Lung (tissue), 17 donors: ENCODE measurements at places on chromosomes 6 and 20. TPM values are rescaled to one million over a fixed set of nuclear protein-coding genes. Genes with fewer than 3 reads are reported as not detected.

DNA sequence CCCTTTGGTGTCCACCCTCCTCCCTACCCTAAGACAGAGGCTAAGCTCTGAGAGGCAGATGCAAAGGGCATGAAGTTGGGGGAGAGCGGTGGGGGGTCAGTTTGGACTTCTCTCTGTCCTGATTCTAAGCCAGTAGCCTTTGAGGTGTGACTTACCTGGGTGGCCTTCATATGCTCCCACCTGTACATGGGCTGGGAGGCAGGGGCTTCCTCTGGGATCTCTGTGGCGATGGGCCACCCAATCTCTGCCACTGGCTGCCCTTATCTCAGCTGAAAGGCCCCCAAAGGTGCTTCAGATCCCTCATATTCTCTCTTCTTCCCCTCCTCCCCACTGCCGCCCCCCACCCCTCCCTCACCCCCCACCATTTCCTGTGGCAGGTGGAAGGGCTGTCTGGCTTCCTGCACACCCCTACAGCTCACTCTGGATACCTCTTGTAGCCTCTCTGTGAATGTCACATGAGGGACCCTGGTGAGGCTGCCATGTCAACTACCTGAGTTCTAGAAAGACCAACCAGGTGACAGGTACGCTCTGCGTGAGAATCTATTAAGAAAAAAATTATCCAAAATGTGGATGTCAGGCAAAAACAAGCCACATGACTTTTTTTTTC lies 34.0 kb downstream of the PNLDC1 start:
- DNase-seq = no peak

DNA sequence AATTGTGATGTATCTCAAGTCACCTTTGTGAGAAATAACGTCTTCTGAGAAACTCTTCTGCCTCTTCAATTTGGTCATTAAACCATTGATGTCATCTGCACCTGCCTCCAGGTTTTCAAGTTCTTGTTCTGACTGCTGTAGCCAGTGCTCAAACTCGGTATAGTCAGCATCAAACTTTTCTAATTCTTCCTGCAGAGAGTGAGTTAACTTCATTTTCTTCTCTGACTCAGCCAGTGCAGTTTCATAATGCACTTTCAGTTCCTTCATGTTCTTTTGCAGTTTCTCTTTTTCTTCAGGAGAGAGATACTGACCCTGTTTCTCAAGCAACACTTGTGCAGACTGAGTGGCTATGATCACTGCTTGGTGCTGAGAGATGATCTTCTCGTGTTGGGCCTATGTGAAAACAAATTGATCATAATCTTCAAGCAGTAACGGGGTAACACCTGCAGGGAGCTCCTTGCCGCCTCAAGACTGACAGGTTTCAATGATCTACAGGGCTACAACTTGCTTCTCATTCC lies 48.8 kb downstream of the DST start:
- DNase-seq = no peak

DNA sequence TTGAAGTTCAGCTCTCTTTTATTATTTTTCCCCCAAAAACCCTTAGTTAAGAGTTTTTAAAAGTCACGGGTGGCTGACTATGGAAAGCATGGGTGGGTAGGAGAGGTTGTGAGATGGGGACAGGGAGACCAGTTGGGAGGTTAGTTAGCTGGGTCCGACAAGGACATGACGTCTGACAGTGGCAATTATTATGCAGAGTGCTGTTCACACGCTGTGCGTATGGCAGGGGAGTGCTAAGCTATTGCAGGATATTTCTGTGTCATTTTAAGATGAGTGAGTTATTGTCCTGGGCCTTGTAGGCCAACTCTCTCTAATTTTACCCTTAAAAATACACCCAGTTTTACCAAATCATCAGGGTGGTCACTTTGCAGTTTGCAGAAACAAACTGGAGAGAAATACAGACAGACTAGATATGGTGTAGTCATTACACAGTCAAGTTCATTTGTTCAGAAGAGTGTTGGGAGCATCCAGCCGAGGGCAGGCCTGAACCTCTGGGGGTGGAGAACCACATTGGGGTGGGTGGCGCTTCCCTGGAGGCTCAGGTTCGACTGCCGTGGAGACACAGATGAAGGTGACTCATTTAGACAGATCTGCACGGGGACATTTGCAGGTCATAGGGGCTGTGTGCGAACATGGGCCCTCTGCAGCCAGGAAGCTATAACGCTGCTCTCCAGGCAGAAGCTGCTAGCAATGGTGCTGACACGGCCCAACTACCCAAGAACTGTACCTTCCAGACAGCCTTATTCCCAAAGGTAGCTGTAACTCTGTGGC lies 307.6 kb downstream of the QKI start:
- no peak for DNase-seq

DNA sequence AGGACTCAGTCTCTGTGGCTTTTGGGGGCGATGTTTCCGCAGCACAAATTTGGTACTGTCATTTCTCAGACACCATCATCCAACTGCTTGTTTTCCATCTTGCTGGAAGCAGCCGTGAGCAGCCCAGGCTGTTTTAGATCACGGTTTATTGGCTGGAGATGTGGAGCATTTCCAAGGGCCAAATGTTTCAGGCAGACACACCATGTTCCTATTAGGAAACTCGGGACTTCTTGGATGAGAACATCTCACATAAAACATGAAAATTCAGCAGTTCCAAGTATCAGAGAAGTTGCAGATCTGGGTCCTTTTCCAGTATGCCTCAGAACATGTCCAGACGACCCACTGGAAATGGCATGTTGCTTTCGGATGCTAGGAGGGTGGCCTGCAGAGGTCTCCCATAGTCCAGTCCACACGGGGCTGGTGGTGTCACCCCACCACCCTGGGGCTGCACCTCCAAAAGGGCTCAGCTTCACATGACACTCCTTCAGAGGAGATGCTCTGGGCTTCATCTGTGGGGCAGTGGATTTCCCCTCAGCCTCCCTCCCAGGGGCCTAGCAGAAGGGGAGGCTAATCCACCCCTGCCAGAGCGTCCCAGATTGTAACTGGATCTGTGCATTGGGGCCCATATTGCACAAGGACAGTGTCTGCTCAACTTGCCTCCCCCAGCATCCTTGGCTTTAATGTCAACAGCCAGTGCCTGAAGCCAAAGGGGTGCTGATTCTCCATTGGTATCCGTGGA lies 176.3 kb downstream of the SCP2D1 start:
- DNase-seq = no peak

DNA sequence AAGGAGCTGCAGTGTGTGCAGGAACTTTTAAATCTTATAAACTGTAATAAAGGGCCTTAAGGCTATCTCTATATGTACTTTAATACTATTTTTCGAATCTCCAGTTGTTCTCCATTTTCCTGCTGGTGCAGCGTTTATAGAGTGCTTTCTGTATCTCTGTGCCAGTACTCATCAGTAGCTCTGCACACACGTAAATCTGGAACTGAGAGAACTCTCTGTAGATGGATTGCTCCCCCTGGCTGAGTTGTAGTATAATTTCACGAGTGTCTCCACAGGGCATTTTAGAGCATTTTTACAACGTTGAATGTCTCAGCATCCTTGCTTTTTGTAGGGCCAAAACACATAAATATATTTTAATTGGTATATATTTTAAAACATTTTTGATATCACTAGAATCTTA lies 256.5 kb downstream of the TRDN start:
- peak; percentile 14 for DNase-seq

- DNase-seq = peak; percentile 19
These were observed 352.8 kb upstream of the SOX4 start for GRCh38 chr6:21240709-21241108.

GNRH2 gene
- 0.46 TPM for total RNA-seq

GRCh38 chr6:293193-294174 lies 1.2 kb downstream of the DUSP22 start:
- no peak for DNase-seq

DNA sequence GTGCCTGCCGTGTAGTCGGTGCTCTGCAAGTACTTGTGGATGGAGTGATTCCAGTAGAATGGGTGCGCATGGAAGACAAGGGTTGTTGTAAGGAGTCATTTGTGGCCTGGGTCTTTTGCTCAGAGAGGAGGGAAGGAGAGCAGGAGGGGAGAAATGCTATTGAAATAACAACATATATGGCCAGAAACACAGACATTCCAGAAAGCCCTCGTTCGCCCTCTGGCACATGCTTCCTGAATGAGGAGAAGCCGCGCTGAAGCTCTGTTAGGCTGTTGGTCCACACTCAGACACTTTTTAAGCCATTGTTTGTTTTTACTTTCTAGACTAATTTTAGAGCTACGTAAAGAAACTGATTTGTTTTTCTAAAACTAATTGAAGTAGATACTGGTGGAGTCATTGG lies 107.4 kb downstream of the RPP40 start:
- no peak for DNase-seq

DNA sequence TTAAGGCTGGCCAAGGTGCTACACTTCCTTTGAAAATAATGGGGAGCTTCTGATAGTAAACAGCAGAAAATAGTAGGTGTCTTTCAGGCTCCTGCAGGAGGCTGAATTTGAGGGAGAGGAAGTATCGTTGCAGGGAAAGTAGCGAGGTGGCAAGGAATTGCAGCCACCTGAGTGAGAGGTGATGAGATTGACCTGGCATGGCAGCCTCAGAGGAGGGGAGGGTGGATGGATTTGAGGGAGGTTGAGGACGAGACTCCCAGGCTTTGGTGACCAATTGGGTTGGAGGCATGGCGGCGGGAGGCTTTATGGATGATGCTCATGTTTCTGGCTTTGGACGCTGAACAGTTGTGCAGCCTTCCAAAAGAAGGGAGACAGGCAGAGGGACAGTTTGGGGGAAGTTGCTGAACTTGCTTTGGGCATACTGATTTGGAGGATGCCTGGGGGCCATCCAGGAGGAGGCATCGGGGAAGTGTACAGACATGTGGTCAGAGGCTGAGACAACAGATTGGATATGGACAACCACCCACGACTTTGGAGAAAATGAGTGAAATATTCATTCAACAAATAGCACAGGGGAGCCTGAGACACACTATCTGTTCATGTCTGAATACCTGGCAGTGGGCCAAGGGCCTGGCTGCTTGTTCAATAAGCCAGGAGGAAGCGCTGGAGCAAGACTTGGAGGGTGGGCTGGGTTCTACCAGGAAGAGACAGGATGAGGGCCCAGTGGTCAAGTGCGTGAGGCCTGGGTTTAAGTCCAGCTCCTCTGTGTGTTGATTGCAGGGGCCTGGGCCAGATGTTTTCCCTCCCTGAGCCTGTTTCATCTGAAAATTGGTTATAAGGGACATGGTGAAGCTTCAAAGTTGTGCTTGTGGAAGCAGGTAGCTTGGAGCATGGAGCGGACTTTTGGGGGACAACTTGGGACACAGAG lies 113.2 kb downstream of the CEBPB start:
- DNase-seq = peak; percentile 91

DNA sequence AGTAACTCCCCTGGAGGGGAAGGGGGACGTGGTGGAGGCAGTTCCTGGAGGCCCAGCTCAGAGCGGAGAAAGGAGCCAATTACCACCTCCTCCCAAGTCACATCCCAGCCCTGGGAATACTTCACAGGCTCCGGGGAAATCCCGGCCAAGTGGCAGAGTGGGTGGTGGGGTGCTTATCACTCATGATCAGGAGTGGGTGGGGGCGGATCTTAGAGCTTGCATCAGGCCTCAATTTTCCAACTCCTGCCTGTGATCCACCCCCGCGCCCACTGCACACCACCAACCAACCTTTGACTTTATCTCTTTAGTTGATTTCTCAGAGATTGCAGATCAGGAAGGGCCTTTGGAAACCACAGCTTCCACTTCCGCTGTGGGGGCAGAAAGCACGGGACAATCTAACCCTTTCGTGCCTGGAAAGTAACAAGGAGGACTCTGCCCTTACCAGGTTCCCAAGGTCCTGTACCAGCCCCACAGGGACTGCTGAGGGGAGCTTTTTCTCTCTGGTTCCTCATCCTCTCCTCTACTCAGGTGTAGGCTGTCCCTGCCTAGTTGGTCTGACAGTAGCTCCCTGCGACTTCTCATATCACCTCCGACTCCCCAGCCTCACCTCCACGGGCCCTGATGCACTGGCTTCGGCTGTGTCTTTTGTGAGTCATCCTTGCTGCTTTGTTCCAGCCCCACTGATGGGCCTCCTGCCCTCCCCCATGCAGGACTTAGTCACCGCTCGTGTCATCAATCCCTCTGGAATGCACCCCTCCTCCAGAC lies 24.9 kb upstream of the IER3 start:
- DNase-seq = no peak

THBS2 gene
- total RNA-seq = 33.2 TPM

SEMG1 gene
- 0.14 TPM for total RNA-seq

DNA sequence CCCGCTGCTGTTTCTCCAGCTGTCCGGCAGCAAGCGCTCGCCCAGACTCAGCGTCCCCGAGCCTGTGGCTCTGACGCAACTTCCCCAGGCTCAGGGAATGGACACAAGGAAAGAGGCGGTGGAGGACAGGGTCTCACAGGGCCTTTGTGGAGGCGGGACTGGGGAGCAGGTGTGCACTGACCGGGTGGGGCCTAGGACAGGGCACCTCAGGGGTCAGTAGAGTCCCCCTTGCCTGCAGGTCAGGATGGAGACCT lies 20.0 kb downstream of the LAMA5 start:
- no peak for DNase-seq

- DNase-seq = peak; percentile 68
These were observed 40.2 kb downstream of the INSM1 start for GRCh38 chr20:20407891-20408805.

BPIFA1 gene
- 0.48 TPM for total RNA-seq

DNA sequence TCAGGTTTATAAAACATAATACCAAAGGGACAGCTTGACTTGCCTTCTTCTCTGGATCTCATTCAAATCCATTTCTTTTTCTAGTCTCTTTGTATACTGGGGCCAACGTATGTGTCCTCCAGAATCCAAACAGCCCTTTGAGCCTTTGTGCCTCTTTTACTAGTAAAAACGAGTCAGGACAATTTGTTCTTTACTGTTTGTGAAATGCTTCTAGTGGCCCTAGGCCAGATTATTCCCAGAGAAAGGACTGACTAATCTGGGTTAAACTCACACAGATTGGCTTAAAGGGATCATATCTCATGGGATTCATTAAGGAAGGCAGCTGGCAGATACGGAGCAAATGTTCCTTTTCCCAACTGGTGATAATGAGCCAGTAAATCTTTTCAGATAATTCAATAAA lies 32.1 kb upstream of the MANEA start:
- DNase-seq = no peak

- no peak for DNase-seq
These were observed 9.1 kb downstream of the NEDD9 start for GRCh38 chr6:11223286-11223864.

CAPN11 gene
- 0.15 TPM for total RNA-seq

AGPAT1 gene
- 52.6 TPM for total RNA-seq

DNA sequence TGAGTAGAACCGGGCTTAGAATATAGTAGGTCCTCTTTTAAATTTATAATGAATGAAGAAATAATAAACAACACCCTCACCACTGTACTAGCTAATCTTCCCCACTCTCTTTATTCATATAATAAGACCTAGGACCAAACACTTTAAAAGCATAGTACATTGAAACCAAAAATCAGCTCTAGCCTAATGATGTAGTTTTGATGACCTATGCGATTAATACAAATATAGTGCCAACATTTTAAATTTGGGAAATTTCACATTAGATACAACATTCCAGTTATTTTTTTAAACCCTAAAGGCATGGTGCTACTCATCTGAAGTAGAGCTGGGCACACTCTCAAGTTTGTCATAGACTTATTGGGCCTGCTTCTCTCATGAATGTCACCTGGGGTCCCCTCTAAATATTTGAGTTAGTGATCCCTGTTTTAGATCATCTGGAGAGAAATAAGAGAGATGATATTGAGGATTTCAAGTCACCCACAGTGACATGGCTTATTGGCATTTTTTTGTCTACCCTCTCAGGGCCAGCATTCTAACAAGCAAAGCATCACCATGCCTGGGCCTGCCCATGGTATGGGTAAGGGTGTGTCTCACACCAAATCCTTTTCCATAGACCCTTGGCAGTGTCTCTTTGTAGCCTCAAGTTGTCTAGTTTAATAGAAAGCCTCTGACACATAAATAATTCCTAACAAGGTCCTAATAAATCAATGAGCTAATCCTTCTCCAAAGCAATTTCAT lies 319.8 kb downstream of the HIVEP2 start:
- DNase-seq = no peak

- DNase-seq = no peak
These were observed 16.4 kb downstream of the RAB23 start for GRCh38 chr6:57205550-57206328.
